Hair follicular keratinocyte (primary cell): ENCODE measurements at places on chromosomes 4 and X. TPM values are rescaled to one million over a fixed set of nuclear protein-coding genes. Genes with fewer than 3 reads are reported as not detected.

RGN gene
- total RNA-seq: 0.31 TPM in 1 of 2 replicates, not detected in the other

ATP2B3 gene
- not detected in 2 replicates for total RNA-seq

VCX gene
- 0.11 TPM in 1 of 2 replicates, not detected in the other for total RNA-seq

CPEB2 gene
- total RNA-seq: 3.3 and 6.6 TPM in 2 replicates

ABLIM2 gene
- 0.11 and 1.2 TPM in 2 replicates for total RNA-seq

RHOXF2 gene
- total RNA-seq: not detected in 2 replicates

MOB1B gene
- 8.6 and 12.8 TPM in 2 replicates for total RNA-seq

TMSB15A gene
- 0.68 TPM in 1 of 2 replicates, not detected in the other for total RNA-seq

MAP3K15 gene
- 0.04 and 0.39 TPM in 2 replicates for total RNA-seq

RTL9 gene
- total RNA-seq: 0.04 and 0.08 TPM in 2 replicates

SCML2 gene
- total RNA-seq: 0.49 and 0.62 TPM in 2 replicates

PAGE4 gene
- not detected in 2 replicates for total RNA-seq

ARX gene
- total RNA-seq: not detected in 2 replicates

LANCL3 gene
- total RNA-seq: 0.70 and 0.76 TPM in 2 replicates

TRIM61 gene
- total RNA-seq: 0.62 and 1.9 TPM in 2 replicates

TBC1D8B gene
- total RNA-seq: 5.0 and 5.8 TPM in 2 replicates

PABPC1L2A gene
- not detected in 2 replicates for total RNA-seq

ADGRG4 gene
- not detected in 2 replicates for total RNA-seq

SMIM14 gene
- 13.1 and 14.1 TPM in 2 replicates for total RNA-seq

SRPX gene
- 95.2 and 133 TPM in 2 replicates for total RNA-seq

SLC9A7 gene
- 8.4 and 22.4 TPM in 2 replicates for total RNA-seq

GUCY1A1 gene
- 0.08 and 0.42 TPM in 2 replicates for total RNA-seq

FGD1 gene
- total RNA-seq: 12.2 and 12.3 TPM in 2 replicates

REELD1 gene
- total RNA-seq: not detected in 2 replicates

SPANXD gene
- not detected in 2 replicates for total RNA-seq

RAB9B gene
- total RNA-seq: 0.23 and 0.38 TPM in 2 replicates

TMPRSS11B gene
- not detected in 2 replicates for total RNA-seq

CACNA1F gene
- total RNA-seq: 0.08 TPM in 1 of 2 replicates, not detected in the other

FHDC1 gene
- 2.3 and 6.6 TPM in 2 replicates for total RNA-seq

ACSL4 gene
- total RNA-seq: 69.4 and 72.5 TPM in 2 replicates

PDE6B gene
- 0.11 and 3.3 TPM in 2 replicates for total RNA-seq

PRPS1 gene
- 17.8 and 27.5 TPM in 2 replicates for total RNA-seq

EXOC1L gene
- total RNA-seq: not detected in 2 replicates

TMEM35A gene
- total RNA-seq: not detected in 2 replicates

TRPC5OS gene
- not detected in 2 replicates for total RNA-seq

FAM241A gene
- total RNA-seq: 3.2 and 5.1 TPM in 2 replicates

MECP2 gene
- 23.4 and 23.6 TPM in 2 replicates for total RNA-seq

ARMCX1 gene
- 19.4 and 24.8 TPM in 2 replicates for total RNA-seq

HTR2C gene
- total RNA-seq: not detected in 2 replicates

SERPINA7 gene
- total RNA-seq: not detected in 2 replicates

SSX2B gene
- total RNA-seq: not detected in 2 replicates

PPP4R3C gene
- total RNA-seq: not detected in 2 replicates

IBSP gene
- not detected in 2 replicates for total RNA-seq

GPAT3 gene
- total RNA-seq: 1.4 and 4.7 TPM in 2 replicates

PCYT1B gene
- 7.2 and 8.8 TPM in 2 replicates for total RNA-seq

FGFBP2 gene
- total RNA-seq: not detected in 2 replicates

STOX2 gene
- 0.08 and 1.7 TPM in 2 replicates for total RNA-seq

CCDC158 gene
- 0.04 TPM in 1 of 2 replicates, not detected in the other for total RNA-seq

SHROOM3 gene
- total RNA-seq: 15.1 and 15.6 TPM in 2 replicates
